Stimulated activated CD4-positive, alpha-beta T cell treated with anti-CD3 and anti-CD28 coated beads, Interleukin-1b, Interleukin-23, amount 100 ng/mL, for 1 hour (primary cell): ENCODE measurements at places on chromosomes 16 and 17.
A peak's percentile ranks its signal among the peaks of the same experiment; 100 is the strongest.

DNA sequence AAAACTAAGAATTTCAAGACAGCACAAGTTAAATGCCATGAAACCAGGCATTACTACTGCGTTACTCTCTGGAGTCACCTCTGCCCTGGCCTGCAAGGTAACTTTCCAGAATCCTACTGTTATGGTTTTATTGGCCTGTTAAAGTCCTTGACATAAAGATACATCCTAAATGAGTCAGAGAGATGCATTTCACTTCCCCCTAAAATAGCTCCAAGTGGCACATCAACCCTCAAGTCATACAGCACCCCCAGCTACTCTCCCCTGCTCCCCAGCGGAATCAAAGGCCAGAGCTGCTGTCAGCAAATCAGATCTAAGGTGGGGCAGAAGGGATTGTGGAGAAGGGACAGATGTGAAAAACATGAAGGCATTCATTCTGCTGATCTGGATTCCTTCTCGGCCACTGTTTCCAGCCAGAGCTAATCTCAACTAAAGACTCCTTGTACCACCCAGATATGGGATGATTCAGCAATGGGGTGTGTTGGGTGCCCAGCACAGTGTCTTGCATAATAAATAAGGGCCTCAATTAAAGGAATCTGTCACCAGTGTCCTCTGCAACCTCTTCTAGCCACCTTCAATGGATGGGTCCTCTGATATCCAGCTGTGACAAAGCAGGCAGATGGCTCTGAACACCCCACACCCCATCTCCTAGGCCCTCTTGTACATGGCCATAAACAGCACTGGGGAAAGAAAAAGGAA is 8.5 kb upstream of the CCL1 start:
- DNase-seq = no peak

DNA sequence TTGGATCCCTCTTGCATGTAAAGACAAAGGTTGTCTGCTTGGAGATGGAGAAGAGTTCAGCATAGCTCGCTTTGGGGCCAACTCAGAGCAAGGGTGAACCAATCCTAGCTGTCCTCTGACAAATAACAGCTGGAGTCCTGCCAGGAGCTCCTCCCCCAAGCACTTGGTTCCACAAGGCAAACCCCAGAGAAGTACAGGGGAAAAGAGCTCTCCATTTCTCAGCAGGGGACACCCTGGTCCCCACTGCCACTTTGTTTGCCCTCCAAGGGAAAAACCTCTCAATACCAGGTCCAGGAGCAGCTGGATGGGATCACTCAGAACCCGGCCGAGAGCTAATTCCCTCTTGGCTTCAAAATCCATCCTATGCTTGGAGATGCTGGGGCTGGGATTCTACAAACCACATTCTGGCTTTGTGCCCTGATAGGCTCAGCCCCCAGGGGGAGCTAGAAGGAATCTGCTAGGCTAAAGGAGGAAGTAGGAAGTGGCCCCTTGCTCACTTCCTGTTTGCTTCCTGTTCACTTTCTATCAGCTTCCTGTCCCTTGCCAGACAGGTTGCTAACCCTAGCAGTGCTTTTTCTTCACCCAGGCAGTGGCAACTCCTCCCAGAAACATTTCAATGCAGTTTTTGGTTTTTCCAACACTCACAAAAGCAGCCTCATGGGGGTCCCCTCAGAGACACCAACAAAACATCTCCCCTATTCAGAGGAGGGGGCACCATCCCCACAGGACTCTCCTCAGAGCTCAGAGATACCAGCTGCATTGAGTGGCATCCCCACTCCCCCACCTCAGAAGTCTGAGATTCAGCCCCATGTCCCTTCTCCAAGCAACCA is 30.7 kb downstream of the CDRT4 start:
- no peak for DNase-seq

- DNase-seq = no peak
These were observed 97.5 kb downstream of the TANGO6 start for GRCh38 chr16:68940816-68941215.

DNA sequence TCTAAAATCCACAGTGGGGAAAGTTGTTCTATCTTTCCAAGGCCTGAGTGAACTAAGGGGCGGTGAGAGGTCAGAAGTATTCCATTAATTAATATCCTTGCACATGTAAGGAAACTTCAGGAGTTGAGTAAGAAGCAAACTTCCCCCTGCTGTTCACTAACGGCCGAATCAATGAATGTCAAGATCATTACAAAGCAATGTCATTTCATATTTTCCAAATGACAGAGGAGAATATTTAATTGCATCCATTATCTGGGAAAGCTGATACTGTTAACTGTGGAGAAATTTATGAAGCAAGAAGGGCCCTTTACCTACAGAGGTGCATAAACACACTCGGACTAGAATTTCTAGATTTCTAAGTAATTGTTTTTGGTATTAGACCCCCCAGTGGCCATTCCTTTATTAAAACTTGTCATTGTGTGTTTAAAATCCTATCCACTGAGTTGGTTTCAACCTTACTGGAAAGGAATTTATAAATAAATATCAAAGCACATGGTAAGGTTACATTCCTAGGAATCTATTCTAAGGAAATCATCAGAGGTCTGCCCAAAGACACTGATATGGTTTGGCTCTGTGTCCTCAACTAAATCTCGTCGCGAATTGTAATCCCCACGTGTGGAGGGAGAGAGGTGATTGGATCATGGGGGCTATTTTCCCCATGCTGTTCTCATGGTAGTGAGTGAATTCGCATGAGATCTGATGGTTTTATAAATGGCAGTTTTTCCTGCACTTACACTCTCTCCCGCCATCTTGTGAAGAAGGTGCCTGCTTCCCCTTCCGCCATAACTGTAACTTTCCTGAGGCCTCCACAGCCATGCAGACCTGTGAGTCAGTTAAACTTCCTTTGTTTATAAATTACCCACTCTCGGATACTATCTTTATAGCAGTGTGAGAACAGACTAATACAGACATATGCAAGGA is 20.4 kb upstream of the SMURF2 start:
- no peak for DNase-seq

DNA sequence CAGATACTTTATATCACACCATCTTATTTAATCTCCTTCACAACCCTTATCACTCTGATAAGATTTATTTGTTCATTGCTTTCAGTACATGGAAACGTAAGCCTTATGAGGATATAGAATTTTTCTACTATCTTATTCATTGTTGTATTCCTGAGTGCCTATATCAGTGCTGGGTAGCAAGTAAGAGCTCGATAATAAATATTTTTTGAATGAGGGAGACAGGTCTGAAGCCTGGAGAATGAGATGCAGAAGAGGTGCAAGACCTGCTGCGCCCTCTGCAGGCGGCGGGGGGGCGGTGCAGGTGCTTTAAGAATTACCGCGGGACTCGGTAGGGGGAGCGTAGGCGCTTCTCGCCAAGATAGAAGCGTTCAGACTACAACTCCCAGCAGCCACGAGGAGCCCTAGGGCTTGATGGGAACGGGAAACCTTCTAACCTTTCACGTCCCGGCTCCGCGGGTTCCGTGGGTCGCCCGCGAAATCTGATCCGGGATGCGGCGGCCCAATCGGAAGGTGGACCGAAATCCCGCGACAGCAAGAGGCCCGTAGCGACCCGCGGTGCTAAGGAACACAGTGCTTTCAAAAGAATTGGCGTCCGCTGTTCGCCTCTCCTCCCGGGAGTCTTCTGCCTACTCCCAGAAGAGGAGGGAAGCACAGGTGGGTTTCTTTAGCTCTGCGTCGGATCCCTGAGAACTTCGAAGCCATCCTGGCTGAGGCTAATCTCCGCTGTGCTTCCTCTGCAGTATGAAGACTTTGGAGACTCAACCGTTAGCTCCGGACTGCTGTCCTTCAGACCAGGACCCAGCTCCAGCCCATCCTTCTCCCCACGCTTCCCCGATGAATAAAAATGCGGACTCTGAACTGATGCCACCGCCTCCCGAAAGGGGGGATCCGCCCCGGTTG is at the start of gene WRAP53:
TSS of gene WRAP53 (plus strand) at position 570 of the 900 bp plus-strand sequence. CDS start at position 742, 172 bp downstream.
- peak; percentile 95 for DNase-seq

GRCh38 chr17:9472541-9472940 is 103.1 kb downstream of the STX8 start:
- DNase-seq = no peak

- DNase-seq = no peak
These were observed 5.9 kb upstream of the CD300H start for GRCh38 chr17:74573169-74573568.

- no peak for DNase-seq
These were observed 580.4 kb upstream of the HSBP1 start for GRCh38 chr16:83227336-83227735.

GRCh38 chr17:18111330-18111971 is 2.9 kb downstream of the MYO15A start:
- no peak for DNase-seq

DNA sequence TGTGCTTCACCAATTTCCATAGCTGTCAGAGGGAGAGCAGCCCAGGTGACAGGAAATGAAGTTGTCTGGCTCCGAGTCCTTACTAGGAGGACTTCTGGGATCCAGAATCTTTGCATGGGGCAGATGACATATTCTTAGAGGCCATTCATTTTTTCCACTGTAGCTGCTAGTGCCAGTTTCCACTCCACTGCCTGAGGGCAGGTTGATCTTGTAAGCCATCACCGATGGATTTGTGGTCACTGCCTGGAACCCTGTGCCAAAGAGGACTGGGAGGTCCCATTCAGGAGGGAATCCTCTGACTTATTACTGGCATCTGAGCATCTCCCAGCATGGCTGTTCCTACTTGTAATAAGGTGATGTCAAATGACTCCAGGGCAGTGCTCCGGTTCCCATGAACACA is 144.1 kb upstream of the KCNJ18 start:
- DNase-seq = no peak

- no peak for DNase-seq
These were observed 209.5 kb upstream of the MPHOSPH6 start for GRCh38 chr16:82379551-82379950.

- no peak for DNase-seq
These were observed 127.0 kb upstream of the MON1B start for GRCh38 chr16:77064037-77064436.

- no peak for DNase-seq
These were observed 83.7 kb downstream of the LMF1 start for GRCh38 chr16:886802-887731.

DNA sequence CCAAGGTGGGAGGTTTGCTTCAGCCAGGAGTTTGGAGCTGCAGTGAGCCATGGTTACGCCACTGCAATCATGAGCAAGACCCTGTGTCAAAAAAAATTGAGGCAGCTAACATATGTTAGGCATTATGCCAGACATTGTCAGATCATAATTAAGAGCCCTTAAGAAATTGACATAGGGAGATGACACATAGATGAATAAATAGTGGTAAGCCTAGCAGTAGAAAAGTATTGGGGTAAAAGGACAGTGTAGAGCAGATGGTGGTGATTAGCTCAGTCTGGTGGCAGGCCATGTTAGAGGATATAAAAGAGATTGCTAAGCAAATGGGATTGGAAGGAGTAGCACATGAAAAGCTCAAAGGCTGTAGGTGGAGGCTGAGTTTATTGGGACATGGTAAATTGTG is 22.6 kb downstream of the SRCAP start:
- no peak for DNase-seq

DNA sequence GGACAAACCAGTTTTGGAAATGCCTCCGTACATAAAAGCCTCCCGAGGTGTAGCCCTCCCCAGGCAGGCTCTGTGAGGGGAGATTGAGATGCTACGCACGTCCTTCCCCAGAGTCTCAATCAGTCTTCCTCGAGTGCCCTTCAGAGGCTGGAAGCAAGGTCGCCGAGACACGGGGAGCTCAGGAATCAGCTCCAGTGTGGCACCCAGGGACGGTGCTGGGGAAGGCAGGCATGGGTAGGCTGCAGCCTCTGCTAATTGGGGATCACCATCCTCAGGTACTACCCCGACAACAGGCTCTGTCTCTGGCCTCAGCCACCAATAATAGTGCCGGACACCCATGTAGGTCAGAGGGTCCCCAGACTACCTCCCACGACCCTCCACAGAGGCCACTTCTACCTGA is 28.1 kb upstream of the GSG1L start:
- no peak for DNase-seq

DNA sequence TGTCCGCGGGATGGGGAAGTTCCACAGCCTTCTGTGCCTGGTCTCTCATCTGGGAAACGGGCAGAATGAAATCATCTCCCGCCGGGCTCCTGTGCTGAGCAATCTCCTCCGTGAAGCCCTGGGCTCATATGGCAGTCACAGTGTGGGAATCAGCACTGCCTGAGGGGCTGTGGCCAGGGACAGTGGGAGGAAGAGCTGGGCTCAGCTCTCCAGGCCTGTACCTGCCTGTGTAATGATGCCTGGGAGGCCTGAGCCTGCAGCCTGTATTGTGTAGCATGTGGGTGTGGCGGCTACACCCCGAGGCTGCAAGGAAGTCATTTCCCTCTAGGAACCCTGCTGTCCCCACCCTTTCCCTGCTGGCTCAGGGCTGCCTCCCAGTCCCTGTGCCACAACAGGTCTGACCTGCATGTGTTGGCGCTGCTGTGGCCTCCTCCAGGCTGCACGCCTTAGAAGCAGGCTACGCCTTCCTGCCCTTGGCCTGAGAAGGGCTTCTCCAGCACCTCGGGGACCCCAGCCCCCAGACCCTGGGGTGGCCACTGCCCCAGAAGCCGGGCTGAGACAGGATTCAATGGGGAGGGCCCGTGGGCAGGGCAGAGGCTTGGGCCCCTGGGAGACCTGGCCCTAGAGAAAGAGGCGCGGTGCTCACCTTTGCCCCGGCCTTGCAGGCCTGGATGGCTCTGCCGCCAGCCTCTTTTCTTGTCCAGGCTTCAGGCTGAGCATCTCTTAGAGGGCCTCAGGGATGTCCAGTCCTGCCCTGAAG is 2.1 kb downstream of the ITGB4 start:
- DNase-seq = no peak

DNA sequence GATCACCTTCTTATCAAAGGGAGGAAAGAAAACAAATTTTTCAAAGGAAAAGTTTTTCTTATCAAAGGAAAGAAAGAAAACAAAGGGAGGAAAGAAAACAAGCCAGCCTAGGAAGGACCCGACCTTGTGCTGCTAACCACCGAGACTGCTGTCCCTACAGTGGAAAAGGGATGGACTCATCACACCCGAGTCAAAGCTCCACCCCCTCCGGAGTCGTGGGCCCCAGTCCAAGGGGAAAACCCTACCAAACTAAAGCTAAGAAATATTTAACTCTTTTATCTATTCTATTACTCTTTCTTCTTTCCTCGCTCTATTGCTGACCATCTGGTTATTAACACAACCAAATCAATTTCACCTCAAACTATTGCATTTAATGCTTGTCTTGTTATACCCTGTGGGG is 6.1 kb upstream of the ENDOV start:
- DNase-seq = no peak

GRCh38 chr16:3774819-3775218 is 57.5 kb upstream of the TRAP1 start:
- DNase-seq = no peak

DNA sequence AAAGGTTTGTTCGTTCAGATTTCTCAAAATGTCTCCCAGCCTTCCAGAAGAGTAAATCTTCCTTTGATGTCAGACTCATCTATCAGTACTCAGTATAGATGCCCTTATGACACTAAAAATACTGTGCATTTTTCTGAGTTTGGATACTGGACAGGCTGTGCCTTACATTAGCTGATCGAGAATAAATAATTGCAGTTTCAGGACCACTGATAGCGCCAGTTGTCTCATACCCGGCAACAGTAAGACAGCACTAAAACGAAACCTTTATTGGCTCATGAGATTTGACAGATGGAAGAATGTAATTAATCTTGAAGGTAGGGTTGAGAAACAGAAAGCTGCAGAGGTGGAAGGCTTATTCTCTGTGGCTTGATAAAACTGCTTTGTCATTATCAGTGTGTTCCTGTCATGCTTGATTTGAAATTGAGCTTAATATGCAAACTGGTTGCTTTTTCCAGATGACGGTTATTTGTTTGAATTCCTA is 1.2 kb downstream of the ATP6V0A1 start:
- no peak for DNase-seq

- DNase-seq = no peak
These were observed 17.9 kb upstream of the NSMCE1 start for GRCh38 chr16:27286451-27286850.
